ENCODE measurements at places on chromosomes 3 and 15.

- DNase-seq: no peak
These were observed 997.2 kb downstream of the DIPK2A start for GRCh38 chr3:144968750-144969350.

GRCh38 chr15:91548549-91548948 lies 305.0 kb upstream of the SLCO3A1 start:
- DNase-seq: no peak

GRCh38 chr3:134362670-134363380 lies 11.4 kb downstream of the AMOTL2 start:
- DNase-seq: no peak

- no peak for DNase-seq
These were observed 614.0 kb upstream of the AGTR1 start for GRCh38 chr3:148083526-148084182.

DNA sequence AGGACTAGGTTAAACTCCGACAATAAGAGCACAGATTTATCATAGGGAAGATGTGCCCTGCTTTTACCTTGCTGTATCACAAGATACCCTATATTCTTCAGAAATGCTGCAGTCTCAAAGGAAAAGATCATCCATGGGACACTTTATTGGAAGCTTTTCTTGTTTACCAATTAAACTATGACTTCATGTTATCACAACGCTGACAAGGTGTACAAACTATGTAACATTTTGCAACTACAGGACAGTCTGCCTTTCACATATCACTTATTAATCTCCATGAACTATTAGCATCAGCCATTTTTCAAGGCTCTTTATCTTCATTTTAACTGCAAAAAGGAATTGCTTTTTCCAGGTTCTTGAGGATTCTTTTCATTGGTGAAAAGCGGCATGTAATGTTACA lies 34.0 kb downstream of the CBLB start:
- no peak for DNase-seq

- DNase-seq: no peak
These were observed 25.9 kb upstream of the UBE2Q2 start for GRCh38 chr15:75817138-75817935.

DNA sequence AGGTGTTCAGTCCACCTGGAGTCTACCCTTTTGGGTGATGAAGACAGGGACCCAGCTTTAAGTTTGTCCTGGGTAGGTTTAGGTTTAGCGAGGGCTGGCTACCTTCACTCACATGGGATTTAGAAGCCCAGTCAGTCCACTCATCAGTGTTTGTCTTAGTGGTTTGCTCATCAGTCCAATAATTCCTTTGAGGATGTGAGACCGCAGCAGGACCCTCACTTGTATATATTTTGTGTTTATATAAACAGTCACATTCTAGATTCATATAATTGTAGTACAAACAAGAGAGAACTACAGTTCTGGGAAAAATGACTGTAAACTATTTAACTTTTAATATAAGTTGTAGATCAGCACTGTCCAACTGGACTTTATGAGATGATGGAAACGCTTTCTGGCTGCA lies 18.2 kb downstream of the EFCC1 start:
- DNase-seq: no peak

- DNase-seq: no peak
These were observed 194.6 kb downstream of the SOX2 start for GRCh38 chr3:181906338-181906737.

DNA sequence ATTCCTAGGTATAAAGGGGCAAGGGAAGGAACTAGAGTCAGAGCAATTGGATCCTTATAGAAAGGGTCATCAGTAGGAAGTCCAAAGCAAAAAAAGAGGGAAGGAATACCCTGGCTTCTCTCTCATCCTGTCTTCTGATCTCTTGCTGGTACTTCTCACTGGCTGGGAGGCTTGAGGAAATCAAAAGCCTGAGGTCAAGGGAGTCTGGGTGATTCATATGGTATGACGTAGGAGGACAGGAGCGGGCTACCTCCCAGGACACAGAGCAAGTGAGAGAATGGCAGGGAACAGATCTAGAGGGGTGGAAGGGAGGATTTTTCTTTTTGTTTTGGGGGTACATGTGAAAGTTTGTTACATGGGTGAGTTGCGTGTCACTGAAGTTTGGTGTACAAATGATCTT lies 76.0 kb downstream of the CFAP20DC start:
- no peak for DNase-seq

DNA sequence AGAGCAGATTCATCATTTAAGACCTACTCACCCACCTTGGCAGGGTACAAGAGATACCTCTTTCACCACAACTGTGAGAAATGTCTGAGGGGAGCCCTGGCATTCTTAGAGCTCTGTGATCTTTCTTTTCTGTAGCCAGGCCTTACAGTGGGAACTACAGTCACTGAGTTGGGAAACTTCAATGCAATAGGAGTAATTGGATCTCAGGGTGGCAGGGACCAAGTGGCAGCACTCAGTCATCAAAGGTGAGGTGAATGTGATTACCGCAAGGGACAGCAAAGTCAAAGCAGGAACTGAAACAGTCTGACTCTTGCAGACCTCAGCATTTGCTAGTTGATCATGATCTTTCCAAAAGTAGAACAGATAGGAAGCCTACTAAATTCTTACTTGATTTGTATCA lies 7.2 kb upstream of the MCF2L2 start:
- peak; percentile 42 for DNase-seq

GRCh38 chr3:133675631-133676335 lies 14.0 kb upstream of the TOPBP1 start:
- no peak for DNase-seq

DNA sequence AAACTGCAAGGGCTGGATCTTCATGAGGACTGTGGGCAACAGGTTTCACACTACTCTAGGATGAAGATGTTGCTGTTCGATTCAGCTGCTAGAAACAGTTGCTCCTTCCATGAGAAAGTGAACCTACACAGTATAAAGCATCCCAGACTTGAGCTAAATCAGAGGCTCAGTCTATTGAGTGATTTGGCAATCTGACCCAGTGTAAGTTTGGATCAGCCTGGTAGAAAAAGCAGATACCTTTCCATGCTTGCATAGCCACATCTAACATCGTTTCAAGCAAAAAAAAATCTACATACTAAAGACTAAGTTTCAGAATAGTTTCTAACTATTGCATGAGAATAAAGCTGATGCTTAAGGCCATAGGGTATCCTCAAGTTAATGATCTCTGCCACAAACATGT lies 4.6 kb downstream of the UQCC5 start:
- no peak for DNase-seq

DNA sequence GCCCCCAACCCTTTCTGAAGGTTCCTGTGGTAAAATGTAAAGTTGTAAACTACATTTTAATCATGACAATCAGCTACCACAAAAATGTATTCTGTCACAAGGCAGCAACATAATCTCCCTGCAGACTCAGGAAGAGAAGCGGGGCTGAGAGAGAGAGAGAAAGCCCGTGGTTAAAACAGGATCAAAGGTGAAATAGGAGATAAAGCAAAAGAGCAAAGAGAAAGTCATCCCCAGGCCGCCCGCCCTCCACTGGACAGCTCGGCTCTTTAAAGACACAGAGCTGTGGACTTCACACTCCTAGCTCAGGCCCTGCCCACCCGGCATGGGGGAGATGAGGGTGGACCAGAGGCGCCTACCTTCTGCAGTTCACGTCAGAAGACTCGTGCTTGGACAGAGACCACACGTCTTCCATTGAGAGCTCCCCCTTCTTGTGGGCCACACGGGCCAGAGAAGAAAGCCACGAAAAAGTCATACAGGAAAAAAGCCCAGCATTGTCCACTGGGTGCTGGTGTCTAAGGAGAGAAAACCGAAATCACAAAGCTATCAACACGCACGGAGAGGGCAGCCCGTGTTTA lies 29.4 kb downstream of the ABCC5 start:
- no peak for DNase-seq

GRCh38 chr3:156150434-156151066 lies 30.2 kb downstream of the KCNAB1 start:
- DNase-seq: peak; percentile 26

GRCh38 chr3:46335541-46335940 lies 18.4 kb upstream of the CCR2 start:
- no peak for DNase-seq

DNA sequence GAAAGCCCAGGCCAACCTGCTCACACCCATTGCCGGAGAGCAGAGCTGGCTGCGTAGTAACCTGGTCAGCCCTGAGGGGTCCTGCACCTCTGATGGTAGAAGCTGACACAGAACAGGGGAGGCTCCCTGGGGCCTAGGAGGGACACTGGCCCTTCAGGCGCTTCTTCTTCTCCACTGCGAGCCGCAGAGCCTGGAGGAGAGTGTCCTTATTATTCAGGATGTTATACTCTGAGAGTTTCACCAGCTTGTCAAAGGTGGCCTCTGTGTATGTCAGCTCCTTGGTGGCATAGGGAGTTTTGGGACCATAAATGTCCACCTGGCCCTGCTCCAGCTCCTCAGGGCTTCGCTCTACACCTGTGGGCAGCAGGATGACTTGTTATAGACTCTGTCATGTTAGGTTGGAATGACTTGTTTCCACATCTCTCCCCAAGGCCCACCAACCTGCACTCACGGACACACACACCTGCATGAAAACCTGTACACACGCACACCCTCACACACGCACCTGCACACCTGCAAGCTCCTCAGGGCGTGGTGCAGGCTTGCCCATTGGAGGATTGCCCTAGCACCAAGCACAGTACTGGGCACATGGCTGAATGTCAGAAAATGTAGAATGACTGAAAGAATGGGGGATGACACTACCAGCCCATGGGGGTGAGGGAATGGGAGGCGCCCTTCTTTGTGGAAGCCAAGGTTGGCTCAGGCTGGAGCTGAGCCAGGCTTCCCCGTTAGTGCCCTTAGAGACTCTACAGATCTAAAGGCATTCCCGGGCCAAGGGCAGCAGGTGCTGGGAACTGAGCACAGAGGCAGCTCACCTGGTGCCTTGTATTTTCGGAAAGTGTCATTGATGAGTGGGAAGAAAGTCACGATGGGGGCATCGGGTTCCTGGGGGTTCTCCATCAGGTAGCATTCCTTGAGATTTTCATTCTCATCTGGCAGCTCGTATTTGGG lies 11.5 kb upstream of the EHD4 start:
- no peak for DNase-seq

DNA sequence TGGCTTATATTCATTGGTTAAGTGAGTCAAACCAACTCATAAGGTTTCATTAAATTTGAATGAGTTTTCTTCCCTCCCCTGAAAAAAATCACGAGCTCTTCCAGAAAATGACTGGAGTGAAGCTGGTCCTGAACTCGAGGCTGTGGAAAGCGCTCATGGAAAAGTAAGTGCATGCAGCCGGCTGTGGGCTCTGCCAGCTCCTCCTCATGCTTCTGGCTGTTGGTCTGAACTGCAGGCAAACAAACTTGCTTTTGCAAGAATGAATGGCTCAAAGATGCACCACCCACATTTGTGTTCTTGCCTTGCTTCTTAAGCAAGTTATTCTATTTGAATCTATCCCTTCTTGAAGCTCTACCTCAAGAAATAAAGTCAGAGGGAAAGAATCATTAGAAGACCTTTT lies 6.2 kb downstream of the ETV5 start:
- DNase-seq: no peak
